ENCODE measurements at places on chromosomes 13 and 19.
A peak's percentile ranks its signal among the peaks of the same experiment; 100 is the strongest.

- no peak for DNase-seq
These were observed 354.6 kb downstream of the DNAJC15 start for GRCh38 chr13:43377973-43378372.

GRCh38 chr19:42762789-42763188 is 2.7 kb downstream of the PSG8 start:
- no peak for DNase-seq

GRCh38 chr19:45151320-45151719 is 9.5 kb downstream of the NKPD1 start:
- DNase-seq: no peak

DNA sequence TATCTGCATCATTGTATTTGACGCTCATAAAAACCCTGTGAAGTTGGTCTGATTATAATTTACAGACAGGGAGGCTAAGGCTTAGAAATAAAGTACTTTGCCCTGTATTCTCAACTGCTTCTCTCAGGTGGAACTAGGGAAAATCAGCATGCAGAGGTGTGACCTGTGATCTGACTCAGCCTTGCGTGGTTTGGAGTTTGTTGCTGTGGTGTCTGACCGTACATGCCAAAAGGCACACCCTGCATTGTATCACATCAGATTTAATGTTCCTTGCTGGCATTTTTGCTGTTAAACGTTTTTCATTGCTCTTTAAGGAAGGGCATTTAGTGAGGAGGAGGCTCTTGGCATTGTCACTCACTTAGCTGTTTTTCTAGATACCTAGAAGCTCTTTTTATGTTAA is 58.8 kb upstream of the C1QTNF9B start:
- no peak for DNase-seq

- no peak for DNase-seq
These were observed 85.9 kb downstream of the TSHZ3 start for GRCh38 chr19:31263328-31263727.

DNA sequence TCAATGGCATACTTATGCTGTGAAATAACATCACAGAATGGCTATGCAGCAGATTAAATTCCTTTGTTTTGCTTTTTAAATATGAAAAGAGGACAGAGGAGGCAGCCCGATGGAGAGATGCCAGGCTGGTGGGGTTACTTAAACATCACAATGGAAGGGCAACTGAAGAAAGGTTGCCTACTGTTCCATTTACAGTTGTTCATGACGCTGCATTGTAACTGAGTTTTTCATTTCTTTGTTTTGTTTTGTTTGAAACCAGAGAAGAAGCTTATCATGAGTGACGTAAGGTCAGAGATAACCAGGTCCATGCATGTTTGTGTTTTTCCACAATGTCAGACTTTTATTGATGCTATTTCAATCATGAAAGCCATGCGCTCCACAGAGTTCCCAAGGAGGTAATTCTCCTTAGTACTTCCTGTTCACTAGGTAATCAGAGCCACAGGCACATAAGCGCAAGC is 273.8 kb downstream of the LHFPL6 start:
- DNase-seq: no peak

- DNase-seq: no peak
These were observed 16.4 kb downstream of the CCDC124 start for GRCh38 chr19:17948931-17949930.

DNA sequence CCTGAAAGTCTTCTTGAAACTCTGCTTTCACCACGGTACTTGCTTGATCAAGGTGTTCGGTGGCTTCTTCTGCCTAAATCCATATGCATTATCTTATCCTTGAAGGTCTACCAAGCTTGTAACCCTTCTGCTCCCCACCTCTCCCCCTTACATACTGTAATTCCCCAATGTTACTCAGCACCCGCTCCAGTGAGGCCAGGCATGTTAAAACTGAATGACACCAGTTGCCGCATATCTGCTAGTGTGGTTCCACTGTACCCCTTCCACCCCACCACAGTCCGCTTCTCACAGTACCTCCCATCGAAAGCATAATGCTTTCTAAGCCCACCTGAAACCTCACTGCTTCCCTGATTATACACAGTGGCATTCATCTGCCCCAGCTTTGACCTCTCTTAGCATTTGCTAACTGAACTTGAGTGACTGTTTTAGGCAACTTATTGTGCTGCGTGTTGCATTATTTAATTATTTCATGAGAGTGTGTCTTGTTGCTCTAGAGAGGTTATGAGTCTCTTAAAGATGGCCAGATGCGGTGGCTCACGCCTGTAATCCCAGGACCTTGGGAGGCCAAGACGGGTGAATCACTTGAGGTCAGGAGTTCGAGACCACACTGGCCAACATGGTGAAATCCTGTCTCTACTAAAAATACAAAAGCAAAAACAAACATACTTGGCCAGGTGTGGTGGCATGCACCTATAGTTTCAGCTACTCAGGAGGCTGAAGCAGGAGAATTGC is 87.6 kb upstream of the MBNL2 start:
- DNase-seq: no peak

GRCh38 chr19:58097781-58098681 is at the start of gene ZSCAN18:
ZSCAN18 (minus strand) TSS chr19:58098231; CDS start chr19:58090267, 7,964 bp downstream.
- peak; percentile 100 for DNase-seq

DNA sequence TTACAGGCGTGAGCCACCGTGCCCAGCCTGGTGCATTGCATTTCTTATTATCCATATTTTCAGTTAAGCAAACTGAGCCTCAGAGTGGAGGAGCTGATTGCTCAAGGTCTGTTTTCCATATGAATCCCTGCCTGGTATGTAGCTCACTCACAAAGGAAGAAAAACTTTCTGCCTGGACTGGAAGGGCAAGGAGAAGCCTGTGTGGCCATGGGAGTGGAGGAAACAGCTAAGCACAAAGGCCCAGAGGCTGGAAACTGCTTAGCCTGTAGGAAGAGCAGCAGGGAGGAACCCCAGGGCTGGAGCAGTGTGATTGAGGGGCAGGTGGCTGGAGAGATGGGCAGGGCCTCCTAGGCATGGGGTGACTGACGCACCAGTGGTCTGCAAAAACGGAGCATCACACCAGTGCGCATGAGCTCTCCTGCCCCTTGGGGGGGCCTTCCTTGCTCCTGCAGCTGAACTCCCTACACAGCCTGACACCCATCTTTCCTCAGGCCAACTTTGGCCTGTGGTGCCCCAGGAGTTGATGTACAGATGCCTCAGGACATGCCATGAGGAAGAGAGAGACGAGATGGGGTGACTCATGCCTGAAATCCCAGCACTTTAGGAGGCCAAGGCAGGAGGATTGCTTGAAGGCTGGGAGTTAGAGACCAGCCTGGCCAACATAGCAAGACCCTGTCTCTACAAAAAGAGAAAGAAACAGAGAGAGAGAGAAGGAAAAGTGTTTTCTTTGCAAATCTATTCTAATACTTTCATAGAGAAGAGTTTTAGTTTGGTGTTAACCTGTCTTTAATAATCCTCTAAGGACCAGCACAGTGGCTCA is 2.8 kb upstream of the HNRNPM start:
- DNase-seq: no peak

DNA sequence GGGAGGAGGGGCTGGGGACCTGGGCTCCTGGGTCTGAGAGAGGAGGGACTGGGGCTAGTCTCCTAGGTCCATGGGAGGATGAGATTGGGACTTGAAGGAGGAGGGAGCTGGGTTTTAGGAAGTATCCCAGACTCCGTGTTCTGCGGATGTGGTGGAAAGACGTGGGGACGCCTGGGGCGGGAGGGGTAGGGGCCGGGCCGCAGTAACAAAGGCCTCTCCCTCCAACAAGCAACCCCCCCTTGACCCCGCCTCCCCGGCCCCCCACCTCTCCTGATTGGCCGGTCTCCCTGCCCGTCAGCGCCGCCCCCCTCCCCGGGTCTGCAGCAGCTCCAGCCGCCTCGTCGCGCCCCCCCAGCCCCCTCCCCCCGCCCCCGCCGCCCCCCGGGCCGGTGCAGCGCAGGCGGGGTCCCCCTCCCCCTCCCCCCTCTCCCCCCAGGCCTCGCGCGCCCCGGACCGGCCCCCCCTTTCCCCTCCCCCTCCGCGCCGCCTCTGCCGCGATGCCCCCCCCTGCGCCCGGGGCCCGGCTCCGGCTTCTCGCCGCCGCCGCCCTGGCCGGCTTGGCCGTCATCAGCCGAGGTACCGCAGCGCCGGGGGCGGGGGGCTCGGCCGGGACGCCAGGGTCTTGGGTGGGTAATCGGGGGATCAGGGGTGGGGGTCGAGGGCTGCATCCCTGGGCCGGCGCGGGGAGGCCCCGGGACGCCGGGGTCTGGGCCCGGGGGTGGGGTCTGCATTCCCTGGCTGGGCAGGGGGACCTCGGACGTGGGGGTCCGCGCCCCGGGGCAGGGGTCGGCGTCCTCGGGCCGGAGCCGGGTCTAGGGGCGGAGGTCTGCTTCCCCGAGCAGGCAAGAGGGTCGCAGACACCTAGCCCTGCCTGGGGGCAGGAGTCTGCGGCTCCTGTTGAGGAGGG is at the start of gene IGLON5:
Gene IGLON5, plus strand, starts transcription at position 294 of the 907 bp plus-strand sequence. Its CDS starts 204 bp downstream, at position 498.
- peak; percentile 31 for DNase-seq

DNA sequence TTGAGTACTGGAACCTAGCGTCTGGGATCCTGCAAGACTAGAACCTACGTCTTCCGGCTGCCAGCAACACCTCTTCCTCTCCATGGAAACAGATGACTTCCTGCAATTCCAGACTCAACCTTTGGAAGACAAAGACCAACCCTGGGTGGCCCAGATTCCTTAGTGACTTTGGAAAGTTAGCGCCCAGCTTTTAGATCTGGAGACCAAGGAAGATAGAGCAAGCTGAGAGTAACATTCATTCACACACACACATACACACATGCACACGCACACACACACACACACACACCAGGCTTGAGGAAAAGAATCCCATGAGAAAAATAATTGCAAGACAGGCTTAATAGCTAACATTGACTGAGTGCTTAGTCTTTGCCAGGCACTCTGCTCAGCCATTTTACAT is 788.9 kb downstream of the UQCRFS1 start:
- peak; percentile 47 for DNase-seq

- DNase-seq: no peak
These were observed 32.9 kb downstream of the ING1 start for GRCh38 chr13:110746438-110746837.

DNA sequence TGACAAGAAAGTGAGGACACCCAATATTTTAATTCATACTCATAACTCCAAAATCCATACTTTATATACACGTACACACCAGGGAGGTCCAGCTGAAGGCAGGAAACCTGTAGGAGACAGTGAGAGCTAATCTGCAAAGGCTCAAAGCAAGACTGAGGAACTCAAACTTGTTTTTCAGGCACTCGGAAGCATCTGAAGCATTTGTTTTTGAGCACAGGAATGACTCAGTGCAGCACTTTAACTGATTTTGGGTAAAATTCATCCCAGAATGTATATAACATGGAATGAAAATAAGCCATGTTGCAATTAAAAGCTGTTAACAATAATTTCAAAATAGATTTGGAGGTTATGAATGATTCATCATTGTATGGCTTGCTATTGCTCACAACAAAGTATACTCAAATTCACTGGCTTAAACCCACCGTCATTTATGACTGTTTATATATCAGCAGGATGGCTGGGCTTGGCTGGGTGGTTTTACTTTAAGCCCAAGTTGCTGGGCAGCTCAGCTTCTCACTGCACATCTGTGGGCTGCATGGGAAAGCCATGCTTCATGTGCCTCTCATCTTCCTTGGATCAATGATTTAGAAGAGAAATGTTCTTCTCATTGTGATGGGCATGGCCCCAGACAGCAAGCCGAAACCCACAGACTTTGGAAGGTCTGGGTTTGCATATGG is 177.0 kb downstream of the RFC3 start:
- DNase-seq: no peak

DNA sequence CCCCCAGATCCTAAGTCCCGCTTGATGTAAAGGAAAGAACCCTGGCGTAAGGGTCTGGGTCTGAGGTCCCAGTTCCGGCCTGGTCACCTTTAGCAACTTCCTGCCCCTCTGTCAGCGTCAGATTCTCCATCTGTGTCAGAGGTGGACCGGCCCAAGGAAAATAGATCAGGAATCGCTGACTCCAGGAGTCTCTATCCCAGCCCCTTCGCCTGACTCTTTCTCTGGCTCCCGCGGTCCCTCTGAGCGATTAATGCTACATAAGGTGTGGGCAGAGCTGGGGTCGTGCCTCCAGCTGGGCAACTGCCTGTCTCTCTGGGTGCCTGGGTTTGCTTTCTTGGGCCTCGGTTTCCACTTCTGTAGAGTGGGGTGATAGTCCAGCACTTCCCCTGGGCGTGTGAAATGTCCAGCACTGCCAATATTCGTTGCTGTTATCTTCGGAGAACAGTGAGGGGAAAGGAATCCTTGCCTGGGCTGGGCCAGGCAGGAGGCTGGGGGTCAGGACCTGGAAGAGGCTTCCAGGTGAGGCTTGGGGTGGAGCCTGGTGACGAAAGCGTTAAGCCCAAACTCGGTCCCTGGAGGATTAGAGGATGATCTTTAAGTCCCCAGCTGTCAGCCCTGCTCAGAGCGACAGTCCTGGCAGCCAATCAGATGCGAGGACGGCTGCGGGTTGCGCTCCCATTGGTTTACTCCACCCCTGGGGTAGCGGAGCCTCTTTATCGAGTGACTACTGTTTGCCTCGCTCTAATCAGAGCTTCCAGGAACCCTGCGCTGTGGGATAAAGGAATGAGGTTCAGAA is 767 bp downstream of the ABCA7 start:
- peak; percentile 88 for DNase-seq

DNA sequence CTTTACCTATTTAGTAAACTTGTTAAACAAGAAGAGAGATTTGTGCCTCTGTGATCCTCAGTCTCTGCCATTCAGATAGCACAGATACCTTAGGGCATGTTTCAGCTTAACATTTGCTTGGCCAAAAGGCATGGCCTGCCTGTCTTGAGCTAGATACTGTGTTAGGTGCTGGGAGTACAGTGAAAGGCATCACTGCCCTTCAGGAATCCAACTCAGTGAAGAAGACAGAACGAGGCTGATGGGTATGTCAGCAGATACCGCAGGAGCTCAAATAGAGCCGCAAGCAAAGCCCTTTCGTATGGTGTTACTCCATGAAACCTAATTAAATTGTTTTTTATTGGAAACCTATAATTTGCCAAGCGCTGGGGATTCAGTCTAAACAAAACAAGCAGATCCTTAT is 12.9 kb downstream of the ZNF507 start:
- no peak for DNase-seq

- DNase-seq: no peak
These were observed 27.5 kb downstream of the TBC1D4 start for GRCh38 chr13:75454497-75454896.

- no peak for DNase-seq
These were observed 1700.6 kb downstream of the PCDH9 start for GRCh38 chr13:65529541-65529940.

- DNase-seq: no peak
These were observed 38.0 kb downstream of the KCTD4 start for GRCh38 chr13:45162821-45163220.

- no peak for DNase-seq
These were observed 224.8 kb downstream of the SPRY2 start for GRCh38 chr13:80116107-80116506.

- DNase-seq: no peak
These were observed 457.1 kb downstream of the KLF12 start for GRCh38 chr13:73677048-73677601.

DNA sequence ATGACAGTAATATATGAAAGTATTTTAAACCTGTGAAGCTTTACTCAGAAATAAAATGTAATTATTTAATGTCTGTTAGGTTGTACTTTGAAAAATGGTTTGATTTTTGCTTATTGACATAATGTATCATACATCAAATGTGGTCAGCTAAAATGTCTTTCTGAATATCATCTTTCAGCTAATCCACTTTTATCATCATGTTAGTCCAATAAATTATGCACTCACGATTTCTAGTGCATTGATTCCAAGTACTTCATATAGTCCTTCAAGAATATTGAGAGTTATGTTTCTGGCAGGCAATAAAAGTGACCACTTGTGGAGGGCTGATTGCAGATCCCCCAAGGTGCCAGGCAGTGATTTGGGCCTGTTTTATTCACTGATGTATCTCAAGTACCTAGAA is 1204.1 kb downstream of the OLFM4 start:
- DNase-seq: no peak

- no peak for DNase-seq
These were observed 26.6 kb upstream of the OR10H1 start for GRCh38 chr19:15841875-15842569.

- no peak for DNase-seq
These were observed 514 bp upstream of the ARGLU1 start for GRCh38 chr13:106568299-106569003.
